H54 (cell line): ENCODE measurements at places on chromosomes 5 and 9.

GRCh38 chr9:18138656-18139055 lies 335.3 kb upstream of the ADAMTSL1 start:
- DNase-seq: no peak

- DNase-seq: no peak
Measured at GRCh38 chr5:131633830-131634229, 1.2 kb downstream of the RAPGEF6 start.

DNA sequence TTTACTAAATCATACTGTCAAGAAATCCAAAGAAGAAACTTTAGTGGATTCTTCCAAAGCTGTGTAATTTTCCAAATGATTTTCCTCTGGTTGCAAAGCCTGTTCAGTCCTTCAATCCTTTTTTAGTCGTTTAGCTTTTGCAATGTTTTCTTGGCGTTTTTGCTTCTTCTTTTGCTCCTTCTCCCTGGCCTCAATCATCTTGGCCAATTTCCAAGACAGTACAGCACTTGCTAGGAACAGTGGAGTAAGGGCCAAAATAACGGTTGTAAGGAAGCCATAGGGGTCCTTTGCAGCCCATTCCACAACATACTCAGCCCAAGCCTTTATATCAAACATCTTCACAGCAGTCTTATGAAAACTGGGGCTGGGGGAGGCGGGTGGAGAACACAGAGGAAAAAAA lies 2.4 kb downstream of the SMIM15 start:
- no peak for DNase-seq

- no peak for DNase-seq
Measured at GRCh38 chr5:98663521-98663920, 109.9 kb upstream of the RGMB start.

- no peak for DNase-seq
Measured at GRCh38 chr5:132467287-132467984, 23.1 kb downstream of the IRF1 start.

- no peak for DNase-seq
Measured at GRCh38 chr9:104028827-104029226, 65.3 kb upstream of the SMC2 start.
